Skin of body (tissue), 3 donors: ENCODE measurements at places on chromosomes 1 and 21. TPM values are rescaled to one million over a fixed set of nuclear protein-coding genes. Genes with fewer than 3 reads are reported as not detected.

ERG gene
- 11.9 TPM for total RNA-seq

CNKSR1 gene
- 6.9 TPM for total RNA-seq

CYP4B1 gene
- total RNA-seq = 7.4 TPM

OPTC gene
- total RNA-seq = not detected

PTCH2 gene
- 7.2 TPM for total RNA-seq

NPR1 gene
- total RNA-seq = 10.6 TPM

HSD17B7 gene
- 11.9 TPM for total RNA-seq

OR2T2 gene
- not detected for total RNA-seq

FAM43B gene
- 0.79 TPM for total RNA-seq

ATAD3C gene
- total RNA-seq = 0.39 TPM

ZBTB7B gene
- total RNA-seq = 25.5 TPM

RUNX3 gene
- total RNA-seq = 1.9 TPM

SUCO gene
- total RNA-seq = 73.7 TPM

TNFRSF4 gene
- total RNA-seq = 0.39 TPM

ST6GALNAC5 gene
- 3.7 TPM for total RNA-seq

LCE1D gene
- total RNA-seq = 1.4 TPM

KRTAP12-2 gene
- total RNA-seq = 1.5 TPM

PCAT6 gene
- not detected for total RNA-seq

FALEC gene
- total RNA-seq = not detected

ORC1 gene
- 3.3 TPM for total RNA-seq

ATP1B1 gene
- total RNA-seq = 18.5 TPM

LCE3E gene
- 1.3 TPM for total RNA-seq

KIF14 gene
- 3.6 TPM for total RNA-seq

POU3F1 gene
- total RNA-seq = 3.6 TPM

PLA2G2F gene
- total RNA-seq = 3.0 TPM

KLHDC8A gene
- 1.3 TPM for total RNA-seq

RGL1 gene
- 39.4 TPM for total RNA-seq

SLC1A7 gene
- total RNA-seq = not detected

FH gene
- 50.9 TPM for total RNA-seq

S100A12 gene
- 63.8 TPM for total RNA-seq

AKR7A3 gene
- total RNA-seq = 0.39 TPM

CFHR2 gene
- total RNA-seq = not detected

SH2D2A gene
- 0.89 TPM for total RNA-seq

CELA3A gene
- total RNA-seq = not detected

NPHS2 gene
- not detected for total RNA-seq

PRAMEF20 gene
- not detected for total RNA-seq

TCP10L gene
- total RNA-seq = 0.79 TPM

S100A1 gene
- total RNA-seq = 5.6 TPM

GPR25 gene
- total RNA-seq = not detected

OR1C1 gene
- total RNA-seq = not detected

PRAMEF10 gene
- not detected for total RNA-seq

SERPINC1 gene
- not detected for total RNA-seq

PTGER3 gene
- 18.2 TPM for total RNA-seq

DEPDC1 gene
- 7.8 TPM for total RNA-seq

KCNA2 gene
- total RNA-seq = 0.79 TPM

FCER1G gene
- 12.4 TPM for total RNA-seq

RNF19B gene
- 9.7 TPM for total RNA-seq

TGFBR3 gene
- 125 TPM for total RNA-seq

TMEM50B gene
- 31.6 TPM for total RNA-seq

AADACL3 gene
- 6.1 TPM for total RNA-seq

HSPB7 gene
- total RNA-seq = 3.0 TPM

IL19 gene
- total RNA-seq = not detected

FCRL2 gene
- total RNA-seq = 0.20 TPM

CDC20 gene
- total RNA-seq = 11.2 TPM

C4BPA gene
- 0.39 TPM for total RNA-seq

CRB1 gene
- total RNA-seq = 0.39 TPM

RPTN gene
- 4.4 TPM for total RNA-seq

DPT gene
- total RNA-seq = 191 TPM

S100A2 gene
- 71.6 TPM for total RNA-seq
